ENCODE measurements at places on chromosomes 2 and 18. TPM values are rescaled to one million over a fixed set of nuclear protein-coding genes. Genes with fewer than 3 reads are reported as not detected.
A peak's percentile ranks its signal among the peaks of the same experiment; 100 is the strongest.

DNA sequence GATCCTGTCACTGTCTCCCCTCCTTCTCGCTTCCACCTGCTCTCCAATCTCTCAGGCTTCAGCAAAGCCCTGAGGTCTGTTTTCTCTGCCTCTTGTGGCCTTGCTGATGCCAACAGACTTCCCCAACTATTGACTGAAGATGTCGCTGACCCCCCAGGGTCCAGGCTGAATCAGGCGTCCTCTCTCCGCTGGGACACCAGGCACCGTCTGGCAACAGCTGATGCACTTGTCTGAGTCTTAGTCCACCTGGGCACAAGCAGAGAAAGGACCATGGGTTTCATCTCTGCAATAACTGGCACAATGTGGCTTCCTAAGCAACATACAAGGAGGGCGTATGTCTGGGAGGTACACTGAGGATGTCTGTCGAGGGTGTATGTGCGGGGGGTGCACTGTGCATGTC, 248.7 kb upstream of the MYT1L start:
- no peak for DNase-seq

- DNase-seq: no peak
Measured at GRCh38 chr2:157376041-157376440, 50.4 kb upstream of the ERMN start.

The RBM45 gene
- total RNA-seq: 7.4 TPM

DNA sequence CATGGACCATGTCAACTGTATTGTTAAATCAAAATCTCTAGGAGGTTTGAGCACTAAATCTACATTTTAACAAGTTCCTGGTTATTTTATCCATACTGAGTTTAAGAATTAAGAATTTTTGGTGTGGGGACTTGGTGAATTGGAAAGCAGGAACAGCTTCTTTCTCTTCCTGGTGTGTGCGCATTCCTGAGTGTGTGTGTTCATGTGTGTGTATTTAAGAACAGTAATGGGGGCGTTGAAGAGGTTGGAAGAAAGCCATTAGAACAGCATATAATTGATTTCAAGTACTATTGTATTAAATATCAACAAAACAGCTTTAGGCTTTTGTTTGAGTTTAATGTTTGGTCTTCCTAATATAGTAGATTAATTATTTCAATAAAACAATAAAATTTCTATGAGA, 801.3 kb upstream of the ID2 start:
- DNase-seq: no peak

- no peak for DNase-seq
Measured at GRCh38 chr18:51170664-51171063, 26.8 kb downstream of the MEX3C start.

- DNase-seq: no peak
Measured at GRCh38 chr2:70536517-70537055, 17.0 kb downstream of the TGFA start.

The SPP2 gene
- total RNA-seq: not detected

The ABCG8 gene
- total RNA-seq: 0.05 TPM

- DNase-seq: no peak
Measured at GRCh38 chr18:46291149-46291548, 187.0 kb downstream of the HAUS1 start.

DNA sequence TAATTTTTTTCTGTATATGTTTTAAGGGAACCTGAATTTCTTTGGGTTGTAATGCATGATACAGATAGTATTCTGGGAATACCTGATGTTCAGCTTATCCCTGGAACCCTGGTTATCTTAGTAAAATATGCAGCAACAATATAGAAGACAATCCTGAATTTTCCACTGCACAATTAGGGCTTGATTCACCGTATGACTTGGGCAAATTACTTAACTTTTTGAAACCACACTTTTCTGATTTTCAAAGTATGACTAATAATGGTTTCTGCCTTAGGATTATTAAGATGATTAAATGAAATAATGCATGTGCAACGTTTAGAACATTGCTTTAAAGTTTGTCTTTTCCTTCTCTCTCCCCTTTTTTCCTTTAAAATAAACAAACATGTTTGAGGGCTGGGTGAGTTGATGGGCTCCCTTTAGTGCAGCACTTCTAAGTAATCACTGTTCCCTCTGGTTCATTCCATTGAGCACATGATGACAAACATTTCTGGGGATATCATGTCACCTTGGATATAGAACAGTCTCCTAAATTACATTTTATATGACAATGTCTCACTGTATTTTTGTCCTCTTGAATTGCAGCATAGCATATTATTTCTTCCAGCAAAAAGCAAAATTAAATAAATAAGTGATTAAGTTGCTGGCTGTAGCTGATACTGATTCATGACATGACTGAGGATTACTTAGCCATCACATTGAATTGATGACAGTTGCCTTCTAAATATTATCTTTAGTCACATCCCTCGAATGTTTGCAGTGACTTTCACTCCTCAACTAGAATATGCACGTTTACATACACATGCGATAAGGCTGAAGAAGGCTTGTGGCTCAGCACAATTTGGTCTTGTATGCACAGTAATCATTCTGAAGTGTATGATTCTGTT, 254.5 kb downstream of the NEDD4L start:
- DNase-seq: no peak

DNA sequence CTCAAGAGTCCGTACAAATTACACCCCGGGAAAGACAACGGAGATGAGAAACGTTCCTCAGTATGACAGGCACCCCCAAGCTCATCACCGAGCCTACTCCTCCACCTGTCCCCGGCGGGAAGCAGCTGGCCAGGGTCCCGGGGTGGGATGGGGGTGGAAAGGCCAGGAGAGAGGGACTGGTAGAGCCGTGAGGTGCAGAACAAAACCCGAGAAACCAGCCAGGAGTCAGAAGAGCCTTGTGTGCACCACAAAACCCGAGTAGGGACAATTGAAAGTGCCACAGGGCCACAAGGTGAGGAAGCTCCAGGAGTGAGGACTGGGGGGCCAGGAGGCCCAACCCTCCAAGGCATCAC, 75.5 kb upstream of the SALL3 start:
- no peak for DNase-seq

The GAL3ST2 gene
- total RNA-seq: 0.44 TPM

- DNase-seq: no peak
Measured at GRCh38 chr2:11379558-11379957, 35.1 kb upstream of the ROCK2 start.

GRCh38 chr18:11316546-11316945, 167.2 kb upstream of the PIEZO2 start:
- no peak for DNase-seq

DNA sequence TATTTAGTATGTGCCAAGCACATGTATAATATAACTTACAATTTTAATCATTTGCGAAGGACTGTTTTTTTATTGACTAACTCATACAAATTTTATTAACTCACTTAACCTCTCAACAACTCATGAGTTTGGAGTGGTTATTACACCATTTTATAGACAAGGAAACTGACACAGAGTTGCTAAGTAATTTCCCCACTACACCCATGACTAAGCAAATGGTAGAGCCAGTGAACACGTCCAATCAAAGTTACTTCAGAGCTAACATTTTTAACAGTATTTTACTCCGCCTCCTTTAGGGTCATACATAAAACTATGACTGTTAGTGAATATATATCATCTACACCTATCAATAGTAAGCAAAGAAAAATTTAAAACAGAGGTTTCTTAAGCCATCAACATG, 556.7 kb upstream of the FSIP2 start:
- no peak for DNase-seq

The CD207 gene
- not detected for total RNA-seq

GRCh38 chr2:173079141-173079540, 3.5 kb downstream of the MAP3K20 start:
- no peak for DNase-seq

The LYPD1 gene
- total RNA-seq: not detected

GRCh38 chr18:52670896-52671295, 330.9 kb downstream of the DCC start:
- no peak for DNase-seq

DNA sequence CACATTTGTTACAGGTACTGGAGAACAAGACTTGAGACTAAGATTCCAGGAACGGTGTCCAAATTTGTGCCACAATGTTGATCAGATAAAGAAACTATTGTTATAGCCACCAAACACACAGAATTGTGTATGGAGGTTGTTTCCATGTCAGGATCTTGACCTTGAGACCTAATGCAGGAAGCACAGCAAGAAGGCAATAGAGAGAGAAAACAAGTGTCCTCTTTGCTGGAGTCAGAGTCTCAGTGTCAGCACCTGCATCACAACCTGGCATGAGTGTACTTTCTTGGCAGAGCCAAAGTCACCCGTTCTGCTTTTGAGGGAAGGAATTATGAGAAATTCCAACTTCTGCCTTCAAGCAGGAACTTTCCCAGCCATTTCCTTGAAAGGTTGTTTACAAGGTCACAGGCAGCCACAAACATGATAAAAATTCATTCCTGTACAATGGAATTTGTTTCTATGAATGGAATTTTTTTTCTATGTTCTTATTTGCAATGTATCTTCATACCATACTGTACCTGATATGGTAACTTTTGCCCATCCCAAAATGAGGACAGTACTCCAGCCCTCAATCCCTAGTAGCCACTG, 118.4 kb downstream of the PKP4 start:
- DNase-seq: no peak

DNA sequence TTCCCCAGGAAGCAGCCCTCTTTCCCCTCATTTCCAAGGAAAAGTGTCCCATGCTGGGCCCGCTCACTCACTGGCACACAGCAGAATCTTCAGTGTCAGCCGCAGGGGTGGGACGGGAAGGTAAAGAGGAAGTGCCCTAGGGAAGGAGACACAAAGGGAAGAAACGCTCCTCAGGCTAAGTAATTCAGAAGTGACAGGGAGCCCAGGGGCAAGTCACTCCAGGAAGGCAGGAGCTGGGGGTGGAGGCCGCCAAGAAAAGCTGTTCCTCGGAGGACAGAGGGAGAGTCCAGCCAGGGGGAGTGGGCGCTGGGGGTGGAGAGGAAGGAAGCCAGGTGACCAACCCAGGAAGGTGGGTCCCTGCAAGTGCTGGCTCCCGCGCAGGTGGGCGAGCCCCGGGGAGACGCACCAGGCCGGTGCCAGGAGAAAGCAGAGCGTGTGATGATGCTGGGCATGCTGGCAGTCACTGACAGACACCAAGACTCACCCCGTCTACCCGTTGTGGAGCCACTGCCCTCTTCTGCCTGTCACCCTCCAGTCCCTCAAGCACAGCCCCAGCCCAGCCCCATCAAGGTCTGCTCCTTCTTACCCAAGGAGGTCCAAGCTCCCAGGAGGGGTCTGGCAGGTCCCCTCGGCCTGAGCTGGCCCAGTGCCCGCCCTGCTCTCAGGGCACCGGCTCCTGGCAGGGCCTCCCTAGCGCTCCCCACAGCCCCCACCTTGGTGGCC, 21.7 kb downstream of the HDAC4 start:
- DNase-seq: no peak

DNA sequence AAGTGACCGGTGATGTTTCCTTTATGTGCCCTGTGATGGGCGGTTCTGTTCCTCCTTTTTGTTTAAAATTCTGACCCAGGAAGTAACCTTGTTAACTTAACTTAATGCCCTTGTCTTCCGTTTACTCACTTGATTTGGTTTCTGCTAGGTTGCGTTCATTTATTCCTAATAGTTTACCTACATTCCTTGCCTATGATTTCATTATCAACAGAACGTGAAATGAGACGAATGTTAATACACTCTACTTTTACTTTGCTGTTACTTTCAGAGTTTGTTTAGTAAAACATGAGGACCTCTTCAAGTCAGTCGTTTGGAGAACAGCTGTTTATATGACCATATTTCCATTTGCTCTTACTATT, 638 bp downstream of the CEP192 start:
- no peak for DNase-seq

GRCh38 chr2:109614715-109615636, 812 bp downstream of the SOWAHC start:
- DNase-seq: no peak

The COBLL1 gene
- total RNA-seq: 3.6 TPM

GRCh38 chr2:55901322-55901721, 22.3 kb downstream of the EFEMP1 start:
- DNase-seq: no peak

DNA sequence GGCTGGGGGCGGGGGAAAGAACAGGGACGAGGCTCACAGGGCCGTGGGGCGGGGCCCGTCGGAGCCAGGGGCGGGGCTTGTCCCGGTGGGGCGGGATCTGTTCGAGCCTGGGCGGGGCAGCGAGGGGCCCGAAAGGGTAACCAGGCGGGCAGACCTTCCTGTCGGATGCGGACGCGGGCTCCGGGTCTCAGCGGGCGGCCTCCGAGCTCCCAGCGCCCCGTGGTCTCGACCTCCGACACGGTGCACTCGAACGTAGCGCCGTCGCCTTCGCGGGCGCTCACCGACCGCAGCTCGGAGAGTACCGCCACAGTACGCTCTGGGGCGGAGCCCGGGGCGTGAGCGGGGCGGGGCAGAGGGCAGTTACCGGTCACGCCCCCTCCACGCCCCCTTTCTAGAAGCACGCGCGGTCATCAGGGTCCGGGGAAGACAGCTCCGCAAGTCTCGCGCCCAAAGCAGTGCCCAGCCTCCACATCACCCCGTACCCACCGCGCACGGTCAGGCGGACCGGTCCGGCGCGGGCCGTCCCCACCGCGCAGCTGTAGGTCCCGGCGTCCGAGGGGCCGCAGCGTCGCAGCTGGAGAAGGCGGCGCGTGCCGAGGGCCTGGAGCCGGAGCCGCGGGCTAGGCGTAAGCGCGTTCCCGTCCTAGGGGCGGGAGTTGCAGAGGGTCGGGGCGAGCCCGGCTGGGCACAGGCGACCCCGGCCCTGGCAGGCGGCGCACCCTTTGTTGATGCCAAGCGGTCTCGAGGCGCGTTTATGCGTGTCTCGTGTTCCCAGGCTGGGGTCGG, 8.7 kb downstream of the TMEM198 start:
- peak; percentile 64 for DNase-seq

DNA sequence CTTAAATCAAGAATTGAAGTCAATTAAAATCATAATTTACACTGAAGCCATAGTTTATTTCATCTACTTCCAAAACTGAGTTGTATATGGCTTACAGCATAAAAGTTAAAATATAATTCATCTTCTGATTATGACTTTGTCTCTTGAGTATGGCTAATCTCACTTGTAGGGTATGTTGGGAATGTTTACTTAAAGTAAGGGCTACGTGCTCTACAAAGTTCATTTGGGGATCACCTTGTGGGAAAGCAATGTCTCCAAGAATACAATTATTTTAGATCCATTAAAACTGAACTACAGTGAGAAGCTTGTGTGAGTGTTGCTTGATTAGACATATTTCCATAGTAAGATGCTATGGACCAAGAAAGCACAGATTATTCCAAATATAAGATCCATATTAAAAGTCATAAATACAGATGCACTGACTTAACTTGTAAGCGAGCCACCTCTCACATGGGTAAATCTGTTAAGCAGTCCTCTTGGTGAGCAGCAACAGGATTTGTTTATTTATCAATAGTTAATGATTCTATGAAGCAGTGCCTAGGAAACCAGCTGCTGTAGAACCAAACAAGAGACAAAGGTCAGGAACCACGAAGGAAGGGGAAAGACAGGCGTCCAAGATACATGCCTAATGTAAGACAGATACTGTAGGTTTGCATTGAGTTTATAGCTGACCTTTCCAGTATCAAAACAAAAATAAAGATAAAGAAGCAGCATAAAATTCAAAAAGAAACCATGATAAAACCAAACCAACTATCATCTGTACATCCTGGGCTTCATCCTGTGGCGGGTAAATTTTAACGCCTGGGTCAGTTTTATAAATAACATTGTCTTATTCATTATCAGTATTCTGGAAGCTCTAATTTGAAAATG, 24.8 kb downstream of the DSG4 start:
- no peak for DNase-seq

The CCDC178 gene
- total RNA-seq: not detected

Measured in HCT116 (cell line).